ENCODE measurements at places on chromosomes 7 and 10. TPM values are rescaled to one million over a fixed set of nuclear protein-coding genes. Genes with fewer than 3 reads are reported as not detected.
A peak's percentile ranks its signal among the peaks of the same experiment; 100 is the strongest.

DNA sequence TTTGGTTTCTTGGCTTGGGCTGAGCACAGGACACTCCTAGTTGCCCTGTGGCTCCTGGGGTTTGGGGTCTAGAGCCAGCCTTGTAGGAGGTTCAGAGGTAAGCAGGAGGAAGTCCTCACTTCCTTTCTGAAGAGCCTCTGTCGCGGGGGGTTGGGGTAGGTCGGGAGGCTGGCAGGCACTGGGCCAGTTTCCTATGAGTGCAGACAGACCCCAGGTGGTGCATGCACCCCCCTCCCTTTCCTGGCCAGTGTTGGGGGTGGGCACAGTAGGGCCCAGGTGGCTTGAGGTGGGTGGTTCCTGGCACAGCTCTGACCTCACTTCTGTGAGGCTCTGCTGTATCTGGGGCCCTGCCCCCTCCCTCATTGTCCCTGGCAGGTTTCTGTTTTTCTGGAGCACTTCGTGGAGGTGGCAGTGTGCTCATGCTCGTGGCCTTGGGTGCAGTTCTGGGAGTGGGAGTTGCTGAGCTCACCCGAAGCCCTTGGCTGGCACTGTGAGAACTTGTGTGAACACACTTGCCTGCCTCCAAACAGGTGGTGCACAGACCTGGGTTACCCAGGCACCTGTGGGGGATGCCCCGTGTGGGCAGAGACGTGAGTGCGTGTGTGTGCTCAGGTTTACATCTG lies 1.8 kb downstream of the PALD1 start:
- no peak for DNase-seq

Gene SYCE1
- total RNA-seq: 0.39 TPM

DNA sequence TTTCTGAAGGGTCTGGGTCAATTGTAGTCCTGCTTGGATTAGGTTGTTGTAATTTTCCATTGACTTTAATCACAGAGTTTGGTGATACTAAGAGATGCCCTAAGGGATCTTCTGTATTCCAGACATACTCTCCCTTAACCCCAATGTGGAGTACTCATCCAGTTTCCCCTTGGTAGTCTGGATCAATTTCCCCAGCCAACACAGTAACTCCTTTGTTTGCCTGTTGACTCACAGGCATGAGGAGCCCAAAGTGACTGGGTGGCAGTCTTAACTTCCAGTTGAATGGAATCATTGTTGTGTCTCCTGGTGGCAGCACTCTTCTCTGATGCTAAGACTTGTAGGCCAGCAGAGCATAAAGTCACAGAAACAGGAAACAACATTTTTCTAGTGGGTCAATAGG lies 41.5 kb upstream of the PIK3CG start:
- no peak for DNase-seq

- DNase-seq: no peak
These were observed 124.7 kb upstream of the C1QL3 start for GRCh38 chr10:16646181-16647059.

- peak; percentile 76 for DNase-seq
These were observed 22.6 kb upstream of the PDGFA start for GRCh38 chr7:542131-542712.

Gene LRRC4
- total RNA-seq: 11.2 TPM

Gene KAT6B
- total RNA-seq: 29.4 TPM

DNA sequence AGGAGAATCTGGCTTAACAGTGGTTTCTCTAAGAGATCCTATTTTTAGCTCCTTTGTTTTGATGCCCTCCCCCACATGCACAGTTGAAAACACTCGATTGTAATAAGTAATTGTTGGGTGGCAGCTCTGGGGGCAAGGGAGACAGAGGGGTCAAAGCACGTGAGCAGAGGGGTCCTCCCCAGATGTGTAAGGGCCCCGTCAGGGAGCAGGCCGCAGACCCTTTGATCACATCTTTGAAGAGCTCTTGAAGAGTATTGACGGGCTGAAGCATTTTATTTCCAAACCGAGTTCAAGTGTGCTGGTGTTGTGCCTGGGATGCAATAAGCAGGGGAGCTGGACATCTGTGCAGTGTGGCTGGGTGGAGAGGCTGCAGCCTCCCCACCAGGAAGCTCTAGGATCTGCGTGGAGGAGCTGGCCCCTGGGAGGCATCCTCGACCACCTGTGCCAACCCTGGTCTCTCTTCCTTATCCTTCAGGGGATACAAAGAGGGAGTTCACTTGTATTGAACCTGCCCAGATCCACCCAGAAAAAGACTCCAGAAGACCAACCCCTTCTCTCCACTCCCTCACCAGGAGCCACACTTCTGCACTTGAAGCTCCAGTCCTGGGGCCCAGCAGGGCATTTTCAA lies 473.0 kb upstream of the MGMT start:
- peak; percentile 40 for DNase-seq

- no peak for DNase-seq
These were observed 24.0 kb upstream of the PAPSS2 start for GRCh38 chr10:87635498-87636312.

GRCh38 chr7:32025381-32026082 lies 44.7 kb downstream of the PDE1C start:
- no peak for DNase-seq

DNA sequence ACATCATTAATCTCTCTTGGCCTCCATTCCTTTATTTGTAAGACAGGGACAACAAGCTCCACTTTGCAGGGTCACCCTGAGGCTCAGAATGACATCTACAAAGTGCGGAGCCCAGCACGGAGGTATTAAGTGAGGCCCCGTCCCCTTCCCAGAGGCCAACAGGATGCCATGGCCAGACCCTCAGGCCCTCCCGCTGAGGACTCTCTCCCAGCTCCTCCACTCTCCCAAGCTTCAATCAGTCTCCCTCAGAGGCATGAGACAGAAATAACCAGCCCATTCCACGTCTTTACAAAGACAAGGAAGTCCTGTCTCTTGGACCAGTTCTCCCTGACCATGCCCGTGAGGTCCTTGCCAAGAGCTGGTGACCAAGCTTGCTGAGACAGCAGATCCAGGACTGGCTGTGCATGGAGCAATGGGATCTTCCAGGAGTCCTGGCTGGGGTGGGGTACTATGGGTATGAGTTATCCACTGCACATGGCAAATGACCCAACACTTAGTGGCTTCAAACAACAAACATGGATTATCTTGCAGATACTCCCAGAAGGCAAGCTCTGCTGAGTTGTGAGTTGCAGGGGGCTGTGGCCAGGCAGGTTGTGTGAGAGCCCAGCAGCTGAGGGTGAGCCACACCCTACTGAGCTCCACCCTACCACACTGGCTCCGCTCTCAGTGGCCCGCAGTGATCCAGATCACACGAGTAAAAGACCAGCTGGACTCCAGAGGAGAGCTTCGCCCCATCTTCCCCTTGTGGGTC lies 4.3 kb upstream of the PPIF start:
- no peak for DNase-seq

- DNase-seq: peak; percentile 69
These were observed 314.2 kb upstream of the GNAI1 start for GRCh38 chr7:79820387-79820786.

Gene MUC12
- total RNA-seq: 0.24 TPM
